Renal pelvis (tissue), 12 donors: ENCODE measurements at places on chromosomes 3 and 15. TPM values are rescaled to one million over a fixed set of nuclear protein-coding genes. Genes with fewer than 3 reads are reported as not detected.

DNA sequence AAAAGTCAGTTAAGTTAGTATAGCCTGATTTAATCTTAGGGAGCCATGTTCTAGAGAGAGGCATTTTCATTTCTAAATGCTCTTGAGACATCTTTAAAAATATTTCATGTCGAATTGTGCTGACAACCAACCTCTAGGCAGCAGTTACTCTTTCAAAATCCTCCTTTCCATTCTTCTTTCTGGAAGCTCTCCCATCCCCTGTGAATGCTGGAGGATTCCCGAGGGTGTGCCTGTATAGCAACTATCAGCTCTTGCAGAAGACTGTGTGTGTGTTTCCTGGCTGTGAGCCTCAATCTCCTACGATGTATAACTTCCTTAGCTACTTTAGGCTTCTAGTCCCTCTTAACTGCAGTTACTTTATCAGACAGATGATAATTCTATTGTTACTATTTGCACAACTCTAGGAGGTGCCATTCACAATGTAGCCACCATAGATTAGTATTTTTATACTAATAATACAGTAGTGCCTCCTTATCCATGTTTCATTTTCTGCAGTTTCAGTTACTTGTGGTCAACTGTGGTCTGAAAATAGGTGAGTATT is 250.3 kb downstream of the EDEM1 start:
- no peak for DNase-seq

DNA sequence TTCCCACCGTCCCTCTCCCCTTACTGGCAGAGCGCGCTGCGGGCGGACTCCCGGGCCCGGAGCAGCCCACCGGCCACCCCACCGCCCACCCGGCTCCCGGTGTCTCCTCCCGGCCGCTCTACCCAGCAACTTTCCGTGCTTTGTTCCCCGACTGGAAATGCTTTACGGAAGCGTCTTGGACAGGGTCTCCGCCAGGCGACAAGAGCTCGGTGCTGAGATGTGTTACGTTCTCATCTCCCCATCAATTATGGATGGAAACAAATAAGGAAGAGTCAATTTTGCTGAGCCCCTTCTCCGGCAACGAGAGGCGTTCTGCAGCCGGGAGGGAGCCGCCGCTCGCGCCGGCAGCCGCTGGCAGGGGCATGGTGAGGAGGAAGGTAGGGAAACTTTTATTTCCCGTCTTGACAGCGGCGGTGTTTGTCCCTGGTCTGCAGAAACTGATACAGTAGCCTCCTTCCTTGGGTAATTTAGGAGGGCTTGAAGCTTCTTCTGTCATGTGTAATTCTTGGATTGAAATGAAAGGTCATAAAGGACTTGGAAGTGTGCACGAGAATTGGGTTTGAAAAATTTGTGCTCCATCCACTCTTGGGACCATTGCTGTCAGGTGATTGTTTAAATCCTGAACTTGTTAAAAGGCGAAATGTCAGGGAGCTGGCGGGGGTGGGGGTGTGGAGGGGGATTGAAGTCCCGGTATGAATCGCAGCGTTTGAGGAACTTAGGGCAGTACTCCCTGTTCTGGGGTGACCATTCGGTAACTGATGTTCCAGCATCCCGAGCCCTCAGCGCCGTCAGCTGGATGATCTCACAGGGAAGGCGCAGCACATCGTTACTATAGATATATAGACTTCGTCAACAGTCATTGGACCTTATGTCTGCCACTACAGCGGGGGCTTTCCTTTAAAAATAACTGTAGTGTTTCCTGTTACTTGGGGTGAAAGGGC is 1.5 kb downstream of the SEMA6D start:
- DNase-seq: peak; percentile 43

DNA sequence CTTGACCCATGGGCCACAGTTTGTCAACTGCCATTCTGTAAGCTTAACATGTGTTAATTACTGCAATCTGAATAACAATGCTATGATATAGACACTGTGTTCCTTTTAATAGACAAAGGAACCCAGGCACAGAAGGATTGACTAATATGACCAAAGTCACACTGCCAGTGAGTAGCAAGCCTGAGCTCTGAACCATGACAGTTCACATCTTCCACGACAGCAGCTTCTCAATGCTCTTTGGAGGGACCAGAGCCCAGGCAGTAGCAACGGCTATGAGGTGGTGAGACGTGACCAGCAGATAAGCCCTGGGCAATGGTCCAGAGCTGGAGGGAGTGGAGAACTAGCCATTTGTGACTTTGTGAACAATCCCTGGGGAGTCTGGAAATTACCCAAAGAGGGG is 19.4 kb downstream of the CA12 start:
- no peak for DNase-seq

CYP8B1 gene
- 1.3 TPM for polyA plus RNA-seq

DNA sequence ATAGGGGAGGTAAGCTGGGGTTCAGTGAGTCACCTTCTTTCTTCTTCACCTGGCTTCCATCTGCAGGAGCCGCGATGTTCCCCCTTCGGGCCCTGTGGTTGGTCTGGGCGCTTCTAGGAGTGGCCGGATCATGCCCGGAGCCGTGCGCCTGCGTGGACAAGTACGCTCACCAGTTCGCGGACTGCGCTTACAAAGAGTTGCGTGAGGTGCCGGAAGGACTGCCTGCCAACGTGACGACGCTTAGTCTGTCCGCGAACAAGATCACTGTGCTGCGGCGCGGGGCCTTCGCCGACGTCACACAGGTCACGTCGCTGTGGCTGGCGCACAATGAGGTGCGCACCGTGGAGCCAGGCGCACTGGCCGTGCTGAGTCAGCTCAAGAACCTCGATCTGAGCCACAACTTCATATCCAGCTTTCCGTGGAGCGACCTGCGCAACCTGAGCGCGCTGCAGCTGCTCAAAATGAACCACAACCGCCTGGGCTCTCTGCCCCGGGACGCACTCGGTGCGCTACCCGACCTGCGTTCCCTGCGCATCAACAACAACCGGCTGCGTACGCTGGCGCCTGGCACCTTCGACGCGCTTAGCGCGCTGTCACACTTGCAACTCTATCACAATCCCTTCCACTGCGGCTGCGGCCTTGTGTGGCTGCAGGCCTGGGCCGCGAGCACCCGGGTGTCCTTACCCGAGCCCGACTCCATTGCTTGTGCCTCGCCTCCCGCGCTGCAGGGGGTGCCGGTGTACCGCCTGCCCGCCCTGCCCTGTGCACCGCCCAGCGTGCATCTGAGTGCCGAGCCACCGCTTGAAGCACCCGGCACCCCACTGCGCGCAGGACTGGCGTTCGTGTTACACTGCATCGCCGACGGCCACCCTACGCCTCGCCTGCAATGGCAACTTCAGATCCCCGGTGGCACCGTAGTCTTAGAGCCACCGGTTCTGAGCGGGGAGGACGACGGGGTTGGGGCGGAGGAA is 2.6 kb downstream of the ISLR2 start:
- DNase-seq: no peak

- no peak for DNase-seq
These were observed 53.2 kb upstream of the CTSH start for GRCh38 chr15:78997981-78998499.

DNA sequence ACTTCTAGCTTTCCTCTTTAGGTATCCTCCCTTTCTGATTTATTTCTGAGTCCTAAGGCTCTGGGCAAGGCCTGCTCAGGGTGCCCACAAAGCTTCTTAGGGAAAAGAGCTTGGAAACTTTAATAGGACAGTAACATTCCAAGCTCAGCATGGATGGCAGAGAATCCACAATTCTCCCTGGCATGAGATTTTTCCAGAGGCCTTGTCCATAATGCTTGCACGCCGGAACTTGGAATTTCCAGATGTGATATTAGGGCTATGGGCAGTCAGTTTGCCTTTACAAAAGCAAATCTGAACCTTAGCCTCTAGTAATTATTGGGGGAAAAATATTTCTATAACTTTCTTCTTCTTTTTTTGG is 139.0 kb upstream of the RBMS3 start:
- DNase-seq: no peak

GRCh38 chr15:79373728-79374127 is 58.4 kb upstream of the MINAR1 start:
- DNase-seq: no peak

DNA sequence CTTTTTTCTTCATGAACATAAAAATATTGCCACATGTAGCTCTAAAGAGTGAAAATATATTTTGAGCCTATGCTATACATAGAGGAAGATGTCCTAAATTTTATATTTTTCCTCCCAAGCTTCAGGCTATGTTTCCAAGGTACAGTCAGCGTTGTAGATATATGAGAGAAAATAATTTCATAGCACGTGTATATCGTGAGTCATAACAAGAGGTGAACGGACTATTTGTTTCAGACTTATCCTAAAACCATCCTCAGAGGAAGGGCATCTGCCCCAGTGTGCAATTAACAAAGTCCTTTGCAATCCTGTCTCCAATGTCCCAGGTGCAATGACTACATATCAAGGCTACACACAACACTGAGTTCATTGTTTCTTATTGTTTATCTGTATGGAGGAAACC is 177.3 kb upstream of the ARRDC4 start:
- no peak for DNase-seq
